ENCODE measurements at places on chromosomes 12 and 14. TPM values are rescaled to one million over a fixed set of nuclear protein-coding genes. Genes with fewer than 3 reads are reported as not detected.

DNA sequence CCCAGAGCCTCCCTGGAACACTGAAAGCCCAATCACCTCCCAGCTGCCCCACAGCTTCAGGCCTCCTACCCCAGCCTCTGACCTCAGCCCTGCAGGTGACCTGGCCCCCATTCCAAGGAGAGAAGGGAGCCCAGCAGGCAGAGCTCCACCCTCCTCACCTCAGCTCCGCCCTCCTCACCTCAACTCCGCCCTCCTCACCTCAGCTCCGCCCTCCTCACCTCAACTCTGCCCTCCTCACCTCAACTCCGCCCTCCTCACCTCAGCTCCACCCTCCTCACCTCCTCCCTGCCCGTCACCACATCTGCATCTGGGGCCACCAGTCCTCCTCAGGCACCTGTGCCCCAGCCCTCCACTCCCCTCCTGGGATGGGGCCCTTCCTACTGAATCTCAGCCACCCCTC, 112.2 kb upstream of the SFSWAP start:
- peaks cover 13% of the 10 kb centered on the region for H3K4me1 ChIP-seq
- H3K36me3 ChIP-seq = no peaks in the 10 kb centered on the region
- H3K4me3 ChIP-seq = no peak overlapping the region
- DNase-seq = no peak
- no peak overlapping the region for H3K27ac ChIP-seq
- H3K27me3 ChIP-seq = no peaks in the 10 kb centered on the region

GRCh38 chr12:48142818-48143674, 14.3 kb downstream of the ASB8 start:
- DNase-seq = no peak
- no peaks in the 10 kb centered on the region for H3K27me3 ChIP-seq
- no peak overlapping the region for H3K27ac ChIP-seq
- H3K36me3 ChIP-seq = peaks cover 22% of the 10 kb centered on the region
- H3K4me1 ChIP-seq = no peaks in the 10 kb centered on the region

- no peak overlapping the region for H3K27ac ChIP-seq
- no peak for DNase-seq
- no peaks in the 10 kb centered on the region for H3K36me3 ChIP-seq
Measured at GRCh38 chr14:53951243-53951626, 5.4 kb downstream of the BMP4 start.

- DNase-seq = no peak
- H3K4me1 ChIP-seq = peaks cover 33% of the 10 kb centered on the region
- H3K36me3 ChIP-seq = peaks cover 30% of the 10 kb centered on the region
- no peak overlapping the region for H3K27ac ChIP-seq
Measured at GRCh38 chr14:50023671-50024490, 92.5 kb downstream of the VCPKMT start.

DNA sequence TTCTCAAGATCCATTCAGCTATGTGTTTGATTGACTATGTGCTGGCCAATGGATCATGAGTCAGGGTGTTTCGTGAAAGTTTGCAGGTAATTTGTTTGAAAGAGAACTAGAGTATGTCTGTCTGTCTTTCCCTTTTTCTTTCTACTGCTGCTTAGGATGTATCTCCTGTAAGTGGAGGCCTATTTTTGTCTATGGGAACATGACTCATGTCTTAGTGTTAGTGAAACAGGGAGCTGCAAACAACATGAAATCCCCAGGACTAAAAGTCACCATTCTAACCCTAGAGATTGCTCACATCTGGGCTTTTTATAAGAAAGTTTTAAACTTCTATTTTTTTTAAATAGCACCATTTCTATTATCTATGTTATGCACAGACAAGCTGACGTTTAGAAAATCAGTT, 333.0 kb downstream of the CCER1 start:
- DNase-seq = no peak
- H3K27ac ChIP-seq = no peak overlapping the region
- H3K27me3 ChIP-seq = no peaks in the 10 kb centered on the region
- H3K4me1 ChIP-seq = no peaks in the 10 kb centered on the region
- no peaks in the 10 kb centered on the region for H3K36me3 ChIP-seq
- H3K4me3 ChIP-seq = no peak overlapping the region

- DNase-seq = no peak
- no peaks in the 10 kb centered on the region for H3K27me3 ChIP-seq
- H3K27ac ChIP-seq = no peak overlapping the region
- no peaks in the 10 kb centered on the region for H3K4me1 ChIP-seq
Measured at GRCh38 chr14:50985124-50985858, 41.0 kb upstream of the PYGL start.

Gene KRT6C
- total RNA-seq = not detected

- no peaks in the 10 kb centered on the region for H3K36me3 ChIP-seq
- no peak overlapping the region for H3K27ac ChIP-seq
- no peaks in the 10 kb centered on the region for H3K27me3 ChIP-seq
- H3K4me3 ChIP-seq = no peak overlapping the region
Measured at GRCh38 chr12:122028905-122029560, 7.3 kb downstream of the BCL7A start.

- H3K4me3 ChIP-seq = no peak overlapping the region
- no peak for DNase-seq
- peaks cover 47% of the 10 kb centered on the region for H3K4me1 ChIP-seq
- no peak overlapping the region for H3K27ac ChIP-seq
- H3K36me3 ChIP-seq = peaks cover 3% of the 10 kb centered on the region
Measured at GRCh38 chr12:31801872-31802271, 73.1 kb upstream of the AMN1 start.

DNA sequence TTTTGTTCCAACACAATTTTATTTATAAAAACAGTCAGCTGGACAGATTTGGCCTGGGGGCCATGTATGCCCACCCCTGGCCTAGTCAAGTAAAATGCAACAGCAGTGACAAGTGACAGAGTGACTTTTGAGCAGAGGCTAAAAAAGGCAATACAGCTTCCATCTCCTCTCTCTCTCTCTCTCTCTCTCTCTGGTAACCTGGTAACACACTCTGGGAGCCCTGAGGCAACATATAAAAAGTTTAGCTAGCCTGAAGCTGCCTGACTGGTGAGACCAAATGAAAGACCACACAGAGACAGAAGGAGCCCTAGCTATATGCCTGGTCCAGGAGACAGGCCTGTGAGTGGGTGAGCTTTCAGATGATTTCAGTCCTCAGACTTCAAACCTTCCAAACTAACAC, 105.4 kb downstream of the DENND5B start:
- H3K4me3 ChIP-seq = no peak overlapping the region
- no peak overlapping the region for H3K27ac ChIP-seq
- H3K27me3 ChIP-seq = peaks cover 2% of the 10 kb centered on the region
- no peaks in the 10 kb centered on the region for H3K4me1 ChIP-seq
- H3K36me3 ChIP-seq = no peaks in the 10 kb centered on the region
- DNase-seq = no peak

All from activated naive CD4-positive, alpha-beta T cell treated with anti-CD3 and anti-CD28 coated beads for 36 hours (primary cell).